Heart right ventricle (tissue), 16 donors: ENCODE measurements at places on chromosomes 1 and 21. TPM values are rescaled to one million over a fixed set of nuclear protein-coding genes. Genes with fewer than 3 reads are reported as not detected.

- H3K4me1 ChIP-seq = no peaks in the 10 kb centered on the region
- DNase-seq = no peak
- H3K4me3 ChIP-seq = no peak overlapping the region
- no peak overlapping the region for H3K27ac ChIP-seq
- no peaks in the 10 kb centered on the region for H3K27me3 ChIP-seq
- H3K36me3 ChIP-seq = no peaks in the 10 kb centered on the region
Observed at GRCh38 chr1:95061445-95062006, 11.2 kb downstream of the ALG14 start.

DNA sequence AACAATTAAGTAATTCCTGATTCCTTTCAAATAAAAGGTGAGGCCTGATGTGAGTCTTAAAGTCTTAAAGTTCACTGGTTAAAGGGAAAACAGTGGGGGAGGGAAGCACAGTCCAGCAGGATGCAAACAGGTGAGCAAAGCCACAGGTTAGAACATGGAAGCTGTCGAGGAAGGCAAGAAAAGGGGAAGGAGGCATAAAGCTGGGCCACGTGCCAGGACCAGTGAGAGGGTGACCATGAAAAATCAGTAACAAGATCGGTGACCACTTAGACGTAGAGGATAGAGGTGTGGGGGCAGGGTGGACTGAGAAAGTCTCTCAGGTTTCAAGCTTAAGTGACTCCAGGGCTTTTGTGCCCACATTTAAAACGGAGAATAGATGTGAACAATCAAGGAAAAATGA, 231.3 kb downstream of the SETD4 start:
- DNase-seq = no peak
- H3K4me3 ChIP-seq = no peak overlapping the region
- H3K27ac ChIP-seq = no peak overlapping the region
- H3K4me1 ChIP-seq = no peaks in the 10 kb centered on the region
- H3K27me3 ChIP-seq = peaks cover 22% of the 10 kb centered on the region

DNASE2B gene
- total RNA-seq = not detected

DNA sequence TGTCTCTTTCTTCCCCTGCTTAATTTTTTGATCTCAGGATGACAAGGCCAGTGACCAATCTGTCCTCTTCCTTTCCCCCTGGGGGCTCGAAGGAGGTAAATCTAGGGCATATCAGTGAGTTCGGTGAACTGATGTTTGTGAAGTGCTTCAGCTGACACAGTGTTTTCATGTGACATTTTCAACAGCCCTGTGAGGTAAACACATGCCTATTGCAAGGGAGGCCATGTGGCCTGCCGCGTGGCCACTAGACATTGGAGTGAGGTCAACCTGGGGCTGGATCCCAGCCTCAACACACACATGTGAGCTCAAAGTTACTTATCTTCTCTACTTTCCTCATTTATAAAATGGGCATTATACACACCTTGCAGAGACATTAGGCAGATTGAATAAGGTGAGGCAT, 126.3 kb downstream of the PLPP3 start:
- H3K4me3 ChIP-seq = no peak overlapping the region
- no peak for DNase-seq
- no peaks in the 10 kb centered on the region for H3K27me3 ChIP-seq
- no peak overlapping the region for H3K27ac ChIP-seq

FMN2 gene
- total RNA-seq = not detected

GPR52 gene
- total RNA-seq = 1.5 TPM

DNA sequence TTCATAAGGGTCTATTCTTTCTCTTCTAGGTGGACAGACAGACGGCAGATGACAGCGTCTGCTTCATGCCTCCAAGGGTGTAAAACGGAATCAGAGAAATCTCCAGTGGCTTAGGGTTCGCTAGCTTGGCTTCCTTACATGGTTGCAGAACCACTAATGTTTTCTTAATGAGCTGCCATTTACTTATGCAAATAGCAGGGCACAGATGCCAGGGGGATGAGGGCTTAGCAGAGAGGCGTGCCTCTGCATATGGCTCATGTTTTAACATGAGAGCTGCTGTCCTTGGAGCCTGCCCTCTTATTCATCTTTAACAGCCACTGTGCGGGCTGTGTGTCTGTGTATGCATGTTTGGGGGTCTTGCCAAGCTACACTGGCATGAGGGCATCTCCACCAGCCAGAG, 119.6 kb downstream of the IER5 start:
- no peak overlapping the region for H3K4me3 ChIP-seq
- no peaks in the 10 kb centered on the region for H3K36me3 ChIP-seq
- peaks cover 8% of the 10 kb centered on the region for H3K4me1 ChIP-seq
- no peak for DNase-seq

- no peak overlapping the region for H3K27ac ChIP-seq
- H3K27me3 ChIP-seq = no peaks in the 10 kb centered on the region
- DNase-seq = no peak
- no peak overlapping the region for H3K4me3 ChIP-seq
Observed at GRCh38 chr1:160257411-160258015, 4.8 kb downstream of the DCAF8 start.

EIF4G3 gene
- 40.4 TPM for total RNA-seq

PAX7 gene
- total RNA-seq = not detected

- no peak overlapping the region for H3K27ac ChIP-seq
- no peak overlapping the region for H3K4me3 ChIP-seq
- no peaks in the 10 kb centered on the region for H3K4me1 ChIP-seq
- no peak for DNase-seq
- no peaks in the 10 kb centered on the region for H3K27me3 ChIP-seq
- H3K36me3 ChIP-seq = no peaks in the 10 kb centered on the region
Observed at GRCh38 chr1:84269306-84269705, 32.2 kb upstream of the SAMD13 start.

PERM1 gene
- total RNA-seq = 120 TPM

DNA sequence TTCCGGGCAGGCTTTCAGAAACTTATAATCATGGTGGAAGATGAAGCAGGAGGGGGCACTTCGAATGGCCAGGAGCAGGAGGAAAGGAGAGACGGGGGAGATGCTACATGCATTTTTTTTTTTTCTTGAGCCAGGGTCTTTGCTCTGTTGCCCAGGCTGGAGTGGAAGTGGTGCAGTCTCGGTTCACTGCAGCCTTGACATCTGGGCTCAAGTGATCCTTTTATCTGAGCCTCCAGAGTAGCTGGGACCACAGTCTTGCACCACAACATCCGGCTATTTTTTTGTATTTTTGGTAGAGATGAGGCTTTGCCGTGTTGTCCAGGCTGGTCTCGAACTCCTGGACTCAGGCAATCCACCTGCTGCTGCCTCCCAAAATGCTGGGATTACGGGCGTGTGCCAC, 61.6 kb downstream of the SELENOF start:
- no peak for DNase-seq
- no peaks in the 10 kb centered on the region for H3K36me3 ChIP-seq
- H3K4me1 ChIP-seq = no peaks in the 10 kb centered on the region
- H3K27me3 ChIP-seq = no peaks in the 10 kb centered on the region

GRCh38 chr1:41784531-41785274, 134.0 kb downstream of the HIVEP3 start:
- H3K4me3 ChIP-seq = no peak overlapping the region
- no peak overlapping the region for H3K27ac ChIP-seq
- no peaks in the 10 kb centered on the region for H3K36me3 ChIP-seq
- no peak for DNase-seq

SYT14 gene
- total RNA-seq = 0.06 TPM
